Pancreas (tissue), 10 donors: ENCODE measurements at places on chromosomes 12 and 14. TPM values are rescaled to one million over a fixed set of nuclear protein-coding genes. Genes with fewer than 3 reads are reported as not detected.

- DNase-seq: no peak
- H3K4me1 ChIP-seq: peaks cover 14% of the 10 kb centered on the region
- H3K27ac ChIP-seq: no peak overlapping the region
- H3K36me3 ChIP-seq: no peaks in the 10 kb centered on the region
- no peaks in the 10 kb centered on the region for H3K27me3 ChIP-seq
Observed at GRCh38 chr12:116929885-116930284, 19.1 kb downstream of the FBXW8 start.

- H3K4me1 ChIP-seq: peaks cover 6% of the 10 kb centered on the region
- no peak for DNase-seq
- no peaks in the 10 kb centered on the region for H3K36me3 ChIP-seq
- H3K27me3 ChIP-seq: no peaks in the 10 kb centered on the region
- H3K27ac ChIP-seq: no peak overlapping the region
- no peak overlapping the region for H3K4me3 ChIP-seq
Observed at GRCh38 chr14:102854091-102854703, 68.3 kb upstream of the AMN start.

The AHSA1 gene
- total RNA-seq: 40.4 TPM

The A2M gene
- total RNA-seq: 57.3 TPM

The CLEC2B gene
- total RNA-seq: 0.65 TPM

DNA sequence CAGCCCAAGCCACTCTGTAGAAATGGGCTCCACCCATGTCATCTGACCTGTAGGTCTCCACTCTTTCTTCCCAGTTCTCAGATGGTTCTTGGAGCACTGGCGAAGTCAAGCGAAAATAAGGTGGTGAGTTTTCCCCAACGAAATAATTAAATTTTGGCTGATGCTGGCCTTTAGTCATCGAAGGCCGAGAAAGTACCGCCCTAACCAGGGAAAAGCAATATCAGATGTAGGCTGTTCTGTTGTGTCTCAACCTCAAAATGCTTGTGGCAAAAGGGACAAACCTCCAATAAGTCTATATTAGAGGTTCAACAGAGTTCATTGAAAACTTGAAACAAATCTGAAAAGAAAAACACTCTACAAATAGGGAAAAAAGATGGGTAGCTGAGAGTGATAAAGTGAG is 48.6 kb upstream of the BCAT1 start:
- no peaks in the 10 kb centered on the region for H3K36me3 ChIP-seq
- no peak for DNase-seq
- no peak overlapping the region for H3K27ac ChIP-seq
- H3K4me1 ChIP-seq: no peaks in the 10 kb centered on the region
- no peaks in the 10 kb centered on the region for H3K27me3 ChIP-seq
- no peak overlapping the region for H3K4me3 ChIP-seq

The SLC17A8 gene
- total RNA-seq: not detected

DNA sequence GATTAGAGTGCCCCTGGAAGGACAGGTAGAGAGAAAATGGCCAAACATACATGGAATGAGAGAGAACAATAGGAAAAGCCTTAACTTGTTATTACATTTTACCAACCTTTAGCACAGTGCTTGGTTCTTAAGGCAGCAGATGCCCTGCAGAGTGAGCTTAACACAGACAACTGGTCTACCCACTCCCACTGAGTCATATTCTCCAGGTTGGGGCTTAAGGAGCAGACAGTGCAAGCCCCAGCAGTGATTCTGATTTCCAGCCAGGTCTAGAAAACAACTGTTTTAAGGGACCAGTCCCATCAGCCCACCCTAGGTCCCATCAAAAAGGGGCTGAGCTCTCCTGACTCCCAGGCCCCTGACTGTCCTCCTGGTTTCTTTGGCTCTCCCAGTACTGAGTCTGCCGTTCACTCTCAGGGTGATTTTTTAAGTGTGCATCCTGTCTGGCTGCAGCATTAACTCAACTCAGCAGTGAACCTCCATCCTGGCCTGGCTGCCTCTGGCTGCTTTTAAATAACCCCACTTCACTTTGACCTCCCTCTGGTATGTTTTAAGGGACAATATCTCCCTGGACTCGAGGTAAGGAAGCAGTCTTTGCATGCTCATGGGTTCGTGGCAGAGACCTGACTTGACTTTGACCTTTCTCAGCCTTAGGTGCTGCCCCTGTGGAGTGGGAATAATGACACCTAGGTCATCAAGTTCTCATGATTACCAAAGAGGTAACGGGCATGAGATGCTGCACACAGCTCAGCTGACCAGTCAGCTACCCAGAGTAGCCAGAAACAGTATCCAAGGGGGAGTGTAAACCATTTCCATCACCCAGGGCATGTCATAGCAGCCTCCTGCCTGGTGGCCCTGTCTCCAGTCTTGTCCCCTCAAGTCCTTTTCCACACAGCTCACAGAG is 210.7 kb upstream of the PWP1 start:
- H3K36me3 ChIP-seq: no peaks in the 10 kb centered on the region
- no peak overlapping the region for H3K4me3 ChIP-seq
- DNase-seq: no peak
- no peaks in the 10 kb centered on the region for H3K27me3 ChIP-seq
- no peak overlapping the region for H3K27ac ChIP-seq

The TSPAN19 gene
- not detected for total RNA-seq

DNA sequence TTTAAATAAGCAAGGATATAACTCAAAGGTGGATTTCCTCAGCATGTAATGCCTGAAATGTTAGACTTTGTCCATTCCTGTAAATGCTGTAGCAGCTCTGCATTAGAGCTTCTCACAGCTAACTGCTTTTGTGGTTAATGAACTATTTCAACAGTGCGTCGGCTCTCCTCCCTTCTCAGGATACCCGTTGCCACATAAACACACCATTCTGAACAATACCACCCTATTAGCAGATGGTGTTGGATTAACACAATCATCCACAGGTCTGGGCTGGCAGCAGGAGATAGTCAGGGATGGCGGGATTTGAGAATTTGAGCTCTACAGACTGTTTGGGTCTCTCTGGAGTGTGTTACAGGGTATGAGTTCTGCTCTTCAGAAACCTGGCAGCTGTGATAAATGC is 33.5 kb upstream of the C12orf42 start:
- DNase-seq: no peak
- H3K27ac ChIP-seq: no peak overlapping the region
- no peaks in the 10 kb centered on the region for H3K36me3 ChIP-seq
- no peaks in the 10 kb centered on the region for H3K4me1 ChIP-seq

DNA sequence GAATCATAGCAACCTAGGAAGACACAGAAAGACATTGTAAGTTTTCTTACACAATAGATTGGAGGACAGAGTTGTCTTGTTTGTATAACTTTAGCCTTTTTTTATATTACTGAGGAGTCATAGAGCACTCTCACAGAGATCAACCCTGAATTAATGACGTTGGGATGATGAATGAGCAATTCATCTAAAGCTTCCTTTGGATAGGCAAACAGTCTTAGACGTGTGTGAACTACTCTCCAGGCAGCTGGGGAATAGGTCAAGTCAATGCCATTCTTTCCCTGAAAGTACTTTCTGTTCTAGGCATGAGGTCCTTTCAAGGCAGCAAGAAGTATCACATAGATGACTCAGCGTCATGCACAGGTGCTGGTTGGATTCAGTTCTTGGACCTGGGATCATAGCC is 369.1 kb upstream of the NOVA1 start:
- DNase-seq: no peak
- H3K36me3 ChIP-seq: no peaks in the 10 kb centered on the region
- no peak overlapping the region for H3K4me3 ChIP-seq
- no peak overlapping the region for H3K27ac ChIP-seq
- no peaks in the 10 kb centered on the region for H3K27me3 ChIP-seq
- H3K4me1 ChIP-seq: no peaks in the 10 kb centered on the region

The COX8C gene
- not detected for total RNA-seq

DNA sequence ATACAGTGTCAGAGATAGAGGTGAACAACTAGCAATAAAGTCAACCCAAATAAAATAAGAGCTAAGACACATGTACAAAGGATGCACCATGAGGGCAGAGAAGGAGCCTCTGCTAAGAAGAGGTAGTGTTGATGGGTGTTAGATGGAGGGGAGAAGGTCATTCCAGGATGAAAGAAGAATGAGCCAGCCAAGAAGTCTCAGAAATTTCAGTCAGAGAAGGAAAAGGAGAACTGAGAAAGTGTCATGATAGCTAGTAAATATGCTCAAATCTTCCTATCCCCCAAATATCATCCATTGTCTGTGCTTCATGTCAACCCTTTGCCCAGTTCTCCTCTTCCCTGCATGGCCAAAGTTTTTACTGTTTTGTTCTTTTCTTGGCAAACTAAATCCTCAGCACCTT is 225.2 kb upstream of the BTG1 start:
- H3K36me3 ChIP-seq: no peaks in the 10 kb centered on the region
- H3K4me3 ChIP-seq: no peak overlapping the region
- H3K27me3 ChIP-seq: no peaks in the 10 kb centered on the region
- DNase-seq: no peak
